ENCODE measurements at places on chromosomes 3 and 15.

GRCh38 chr3:47794544-47794943 is 8.4 kb upstream of the DHX30 start:
- DNase-seq, result no peak

DNA sequence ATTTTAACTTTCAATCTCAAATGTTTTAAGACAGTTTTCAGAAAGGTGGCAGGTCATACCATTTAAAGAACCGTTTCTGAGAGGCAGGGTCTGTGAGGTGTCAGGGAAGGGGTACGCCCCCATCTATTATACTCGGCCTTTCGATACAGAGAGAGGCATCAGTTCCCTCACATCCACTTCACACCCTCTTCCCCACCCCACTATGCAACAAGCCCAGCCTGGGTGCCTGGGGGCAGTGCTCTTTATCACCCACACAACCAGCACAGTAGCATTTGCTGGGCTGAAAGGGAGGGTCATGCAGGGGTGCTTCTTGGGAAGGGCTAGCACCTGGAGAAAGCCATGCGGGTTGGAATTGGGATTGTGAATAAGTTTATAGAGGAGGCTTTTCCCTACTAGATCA is 56.0 kb upstream of the KCNMB2 start:
- no peak for DNase-seq

- no peak for DNase-seq
These were observed 94.0 kb upstream of the MEX3B start for GRCh38 chr15:82139823-82140268.

GRCh38 chr15:64010719-64011118 is 35.6 kb downstream of the DAPK2 start:
- peak; percentile 82 for DNase-seq

DNA sequence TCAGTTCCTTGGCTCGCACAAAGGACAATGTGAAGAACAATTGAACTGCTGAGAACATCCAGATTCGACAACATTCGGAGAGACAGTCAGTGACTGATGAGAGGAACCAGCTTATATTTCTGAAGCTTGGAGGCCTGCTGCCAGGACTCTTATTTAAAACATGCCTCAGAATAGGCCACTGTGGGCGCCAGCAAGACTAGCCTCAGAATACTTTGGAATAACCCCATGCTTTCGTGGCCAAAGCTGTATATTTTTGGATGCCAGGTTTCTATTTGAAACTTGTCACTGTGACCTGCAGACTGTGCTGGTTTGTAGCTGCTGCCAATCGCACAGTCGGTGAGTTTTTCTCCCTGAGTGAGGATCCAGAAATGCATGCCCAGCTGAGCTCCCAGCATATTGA is 129.9 kb upstream of the UBE3A start:
- no peak for DNase-seq

GRCh38 chr3:153679714-153680113 is 441.5 kb upstream of the ARHGEF26 start:
- no peak for DNase-seq

- DNase-seq, result no peak
These were observed 16.7 kb downstream of the AKAP13 start for GRCh38 chr15:85397151-85397550.

DNA sequence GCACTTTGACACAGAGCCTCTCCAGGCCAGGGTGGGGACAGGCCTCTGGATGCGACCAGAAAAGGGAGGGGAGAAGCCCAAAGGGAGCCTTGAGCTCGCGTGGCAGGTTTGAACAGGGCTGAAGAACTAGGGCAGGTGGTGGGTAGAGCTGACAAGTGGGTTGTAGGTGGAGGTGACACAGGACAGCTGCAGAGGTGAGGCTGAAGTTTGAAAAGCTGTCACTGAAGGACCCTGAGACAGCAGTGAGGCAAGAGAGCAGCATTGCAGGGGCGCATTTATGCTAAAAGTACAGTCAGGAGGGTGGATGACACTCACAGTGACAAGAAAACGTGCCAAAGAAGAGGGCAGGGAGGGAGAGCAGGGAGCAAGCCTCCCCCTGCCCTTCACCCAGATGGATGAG is 21.8 kb upstream of the EPB42 start:
- DNase-seq, result peak; percentile 55

- no peak for DNase-seq
These were observed 630.8 kb upstream of the KCNMB2 start for GRCh38 chr3:177905173-177906125.

- no peak for DNase-seq
These were observed 2.9 kb upstream of the PRRT3 start for GRCh38 chr3:9955067-9955502.

DNA sequence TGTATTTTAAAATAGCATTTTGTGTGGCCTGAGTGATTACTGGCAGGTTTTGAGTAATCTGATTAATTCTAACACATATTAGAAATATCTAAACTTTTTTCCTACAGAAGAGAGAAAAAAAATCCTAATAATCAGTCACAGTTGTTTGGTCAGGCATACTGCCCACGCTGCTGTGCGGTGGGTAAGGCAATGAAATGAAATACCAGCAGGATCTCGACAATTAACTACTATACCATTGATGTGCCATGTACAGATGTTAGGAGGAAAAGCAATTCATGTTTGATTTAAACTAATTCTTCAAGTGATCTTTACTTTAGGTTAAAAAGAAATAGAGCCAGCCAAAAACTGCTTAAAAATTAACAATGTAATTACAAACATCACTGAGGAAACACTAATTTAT is 5.2 kb downstream of the GRAMD2A start:
- DNase-seq, result no peak

DNA sequence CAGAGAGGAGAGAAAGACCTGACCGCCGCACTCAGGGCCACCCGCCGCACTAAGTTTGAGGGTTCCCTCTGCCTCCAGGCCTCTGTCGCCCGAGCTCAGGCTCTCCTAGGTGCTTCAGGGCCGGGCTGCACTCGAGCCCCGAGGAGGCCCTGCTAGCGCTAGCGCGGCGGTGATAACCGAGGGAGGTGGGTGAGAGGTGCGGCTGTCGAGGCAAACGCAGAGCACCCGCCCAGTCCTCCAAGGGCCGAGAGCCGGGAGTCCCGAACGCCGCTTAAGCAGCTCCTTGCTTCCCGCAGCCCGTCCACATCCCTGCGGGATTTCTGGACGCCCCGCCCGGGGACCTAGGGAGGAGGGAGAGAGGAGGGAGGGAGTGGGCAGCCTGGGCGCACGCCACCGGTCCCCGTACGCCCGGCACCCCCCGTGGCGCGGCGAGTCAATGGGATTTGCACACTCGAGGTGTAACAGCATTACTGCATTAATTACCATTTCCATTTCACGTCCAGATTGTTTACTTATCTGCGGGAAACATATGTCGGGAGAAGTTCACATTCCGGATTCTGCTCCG is 6.8 kb downstream of the SOX14 start:
- DNase-seq, result no peak

DNA sequence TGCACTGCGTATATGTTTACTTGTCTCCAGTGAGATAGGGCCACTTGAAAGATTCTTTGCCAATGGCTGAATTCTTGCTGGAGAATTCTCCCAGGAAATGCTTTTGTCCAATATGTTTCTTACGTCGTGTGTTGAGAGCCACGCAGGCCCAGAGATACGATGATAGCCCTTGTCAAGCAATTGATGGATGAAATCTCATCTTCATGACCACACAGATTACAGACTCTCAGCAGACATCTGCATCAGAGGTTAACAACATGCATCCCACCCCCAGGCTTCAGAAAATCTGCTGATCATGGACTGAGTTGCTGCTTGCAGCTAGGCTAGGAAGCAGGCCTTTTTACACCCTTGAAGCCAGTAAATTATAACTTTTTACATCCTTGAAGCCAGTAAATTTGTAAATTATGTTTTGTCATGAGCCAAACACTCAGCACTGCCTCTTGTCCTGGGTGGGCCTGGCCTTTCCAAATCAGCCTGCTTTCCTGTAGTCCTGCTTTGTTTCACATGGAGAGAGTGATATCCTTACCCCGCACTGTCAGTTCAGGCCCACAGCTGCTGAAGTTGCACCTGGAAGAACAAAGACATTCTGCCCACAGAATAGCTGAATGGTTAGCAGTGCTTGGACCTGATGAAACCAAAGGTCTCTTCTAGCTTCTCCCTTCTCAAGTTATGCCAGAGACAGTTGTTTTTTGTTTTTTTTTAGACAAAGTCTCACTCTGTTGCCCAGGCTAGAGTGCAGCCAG is 84.4 kb downstream of the GPR156 start:
- DNase-seq, result no peak
